ENCODE measurements at places on chromosomes 1 and 21.

DNA sequence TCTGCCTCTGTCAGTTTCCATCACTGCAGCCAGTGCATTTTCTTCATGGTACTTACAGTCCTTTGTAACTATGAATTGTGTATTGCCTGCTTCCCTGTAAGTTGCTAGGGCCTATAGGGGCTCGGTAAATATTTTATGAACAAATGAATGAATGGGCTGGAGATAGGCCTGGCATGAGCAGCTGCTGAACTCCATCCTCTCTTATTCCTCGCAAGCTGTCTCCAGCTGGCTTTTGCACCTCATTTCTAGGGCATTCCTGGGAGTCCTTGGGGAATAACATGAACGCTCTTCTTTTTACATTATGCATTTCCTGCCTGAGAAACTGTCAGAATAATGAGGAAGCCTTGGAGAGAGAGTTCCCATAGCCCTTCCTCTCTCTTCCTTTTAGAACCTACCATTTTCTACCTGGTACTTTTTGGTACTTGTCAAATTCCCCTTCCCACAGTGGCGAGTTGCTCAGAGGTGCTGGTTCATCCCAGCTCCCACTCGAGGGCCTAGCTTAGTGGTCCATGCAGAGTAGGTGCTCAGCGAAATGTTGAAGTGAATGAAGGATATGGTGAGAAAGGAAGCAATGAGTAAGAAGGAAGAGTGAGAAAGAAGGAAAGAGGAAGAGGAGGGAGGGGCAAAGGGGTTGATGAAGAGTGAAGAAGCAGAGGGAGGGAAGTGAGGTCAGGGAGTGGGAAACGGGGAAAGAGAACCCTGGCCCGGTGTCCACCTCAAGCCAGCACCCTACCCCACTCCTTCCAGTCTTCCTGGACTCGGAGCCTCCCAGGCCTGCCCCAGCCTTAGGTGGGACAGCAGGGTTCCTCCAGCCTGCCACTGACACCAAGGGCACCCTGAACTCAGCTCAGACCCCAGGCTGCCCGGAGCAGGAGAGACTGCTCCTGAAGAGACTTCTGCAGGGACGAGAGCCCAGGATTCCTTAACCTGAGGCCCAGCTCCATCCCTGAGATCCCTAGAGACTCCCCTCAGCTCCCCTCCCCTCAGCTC is 29.6 kb downstream of the KCNC4 start:
- no peak for DNase-seq

GRCh38 chr1:52850951-52851350 is 8.4 kb downstream of the ZYG11A start:
- DNase-seq: no peak

DNA sequence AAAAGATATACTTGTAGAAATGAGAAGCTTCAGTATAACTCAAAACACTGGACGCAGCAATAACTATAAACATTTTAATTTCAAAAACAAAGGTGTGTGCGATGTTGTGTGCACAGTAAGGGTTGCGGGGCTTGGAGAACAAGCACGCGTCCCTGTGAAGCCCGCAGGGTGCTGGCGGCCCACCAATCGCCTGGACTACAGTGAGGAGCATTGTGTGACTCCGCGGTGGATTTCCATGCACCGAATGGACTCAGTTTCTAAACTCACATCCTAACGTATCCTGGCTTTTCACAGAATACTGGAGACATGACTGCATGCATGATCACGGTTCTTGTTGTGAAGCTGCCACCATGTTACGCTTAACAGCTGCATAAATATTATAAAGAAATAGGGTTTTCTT is 33.0 kb downstream of the NTPCR start:
- no peak for DNase-seq

DNA sequence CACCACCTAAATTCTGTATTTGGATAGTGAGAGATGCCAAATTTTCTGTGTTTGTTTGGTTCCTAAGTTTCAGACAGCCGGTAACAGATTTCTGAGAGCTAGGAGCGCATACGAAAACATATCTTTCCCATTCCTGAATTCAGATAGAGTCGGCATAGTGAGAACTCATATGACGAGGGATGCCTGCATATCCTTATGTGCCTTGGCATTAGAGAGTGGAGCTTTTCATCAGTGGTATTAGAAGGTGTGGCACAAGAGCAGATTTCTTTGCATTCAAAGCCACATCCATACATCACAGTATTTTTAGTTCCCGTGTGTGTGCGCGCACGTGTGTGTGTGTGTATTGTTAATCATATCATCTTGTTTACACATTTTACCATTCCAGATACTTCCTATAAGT is 85.8 kb downstream of the ATP5PO start:
- no peak for DNase-seq

DNA sequence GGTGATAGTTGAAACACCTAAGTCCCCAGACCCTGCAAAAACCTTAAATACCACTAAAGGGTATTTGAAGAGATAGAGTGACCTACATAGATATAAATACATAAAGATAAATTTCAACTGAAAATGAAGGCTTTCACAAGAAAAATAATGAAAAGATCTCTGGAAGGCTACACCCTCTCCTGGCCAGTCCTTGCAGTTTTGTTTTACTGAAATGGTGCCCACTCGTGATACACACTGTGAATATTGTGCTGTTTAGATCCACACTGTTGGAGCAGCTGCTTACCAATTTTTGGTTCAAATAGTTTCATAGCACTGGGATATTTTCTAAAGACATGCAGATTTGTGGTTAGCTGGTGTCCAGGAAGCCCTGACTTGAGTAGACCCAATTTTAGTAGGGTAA is 31.5 kb upstream of the RNF187 start:
- no peak for DNase-seq

- peak; percentile 79 for DNase-seq
Observed at GRCh38 chr1:21607549-21608529, 61.3 kb downstream of the RAP1GAP start.

GRCh38 chr1:3732434-3733093 is 19.7 kb upstream of the CCDC27 start:
- DNase-seq: no peak

DNA sequence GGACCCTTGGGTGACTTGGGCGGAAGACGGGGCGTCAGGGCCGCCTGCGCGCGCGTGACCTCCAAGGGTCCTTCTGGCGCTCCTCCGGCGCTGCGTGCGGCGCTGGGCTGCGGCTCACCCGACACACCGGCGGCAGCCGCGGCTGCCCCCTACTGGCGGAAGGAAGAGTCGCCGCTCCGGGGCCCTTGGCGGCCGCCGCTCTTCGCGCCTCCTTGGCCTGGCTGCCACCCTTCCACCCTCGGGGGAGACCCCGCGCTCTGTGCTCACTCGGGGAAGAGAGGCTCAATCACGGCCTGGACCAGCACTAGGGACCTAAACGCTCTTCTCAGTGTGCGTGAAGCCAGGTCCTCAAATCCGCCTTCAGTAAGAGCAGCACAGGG is 89.7 kb downstream of the DMRTA2 start:
- DNase-seq: peak; percentile 44

GRCh38 chr1:228512781-228513198 is 25.6 kb downstream of the RNF187 start:
- DNase-seq: no peak

- DNase-seq: no peak
Observed at GRCh38 chr1:70819785-70820184, 227.8 kb downstream of the PTGER3 start.

DNA sequence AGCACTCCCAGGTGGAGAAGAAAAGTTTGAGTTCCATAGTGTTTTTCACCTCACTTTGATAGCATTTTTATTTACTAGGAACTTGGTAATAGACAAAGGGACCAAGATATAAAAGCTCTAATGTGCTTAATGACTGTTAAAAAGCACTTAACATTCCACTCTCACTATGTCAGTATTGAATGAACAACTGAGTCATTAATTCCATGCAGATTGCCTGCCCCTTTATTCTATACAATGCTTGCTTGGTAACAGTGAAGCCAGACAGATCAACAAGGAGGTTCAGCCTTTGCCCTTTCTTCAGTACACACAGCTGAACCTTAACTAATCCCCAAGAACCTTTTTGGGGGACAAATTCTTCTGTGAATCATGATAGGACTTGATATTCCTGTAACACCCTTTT is 425.5 kb downstream of the NUF2 start:
- DNase-seq: no peak

DNA sequence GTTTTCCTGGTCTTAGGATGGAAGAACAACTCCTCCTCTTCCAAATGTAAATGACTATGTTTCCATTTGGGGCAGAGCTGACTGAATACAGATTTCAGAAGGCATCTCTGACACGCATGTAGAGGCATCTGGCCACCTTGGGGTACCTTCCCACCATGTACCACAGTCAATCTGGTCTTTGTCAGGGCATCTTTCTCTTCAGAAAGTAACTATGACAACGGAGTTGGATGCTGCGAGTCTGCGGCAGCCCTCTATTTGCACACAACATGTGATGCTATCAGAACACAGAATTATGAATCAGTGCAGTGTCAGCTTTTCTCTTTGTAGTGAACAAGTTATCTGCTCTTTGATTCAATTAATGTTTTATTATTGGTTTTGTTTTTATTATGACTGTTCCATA is 94.7 kb downstream of the TSEN15 start:
- DNase-seq: no peak

DNA sequence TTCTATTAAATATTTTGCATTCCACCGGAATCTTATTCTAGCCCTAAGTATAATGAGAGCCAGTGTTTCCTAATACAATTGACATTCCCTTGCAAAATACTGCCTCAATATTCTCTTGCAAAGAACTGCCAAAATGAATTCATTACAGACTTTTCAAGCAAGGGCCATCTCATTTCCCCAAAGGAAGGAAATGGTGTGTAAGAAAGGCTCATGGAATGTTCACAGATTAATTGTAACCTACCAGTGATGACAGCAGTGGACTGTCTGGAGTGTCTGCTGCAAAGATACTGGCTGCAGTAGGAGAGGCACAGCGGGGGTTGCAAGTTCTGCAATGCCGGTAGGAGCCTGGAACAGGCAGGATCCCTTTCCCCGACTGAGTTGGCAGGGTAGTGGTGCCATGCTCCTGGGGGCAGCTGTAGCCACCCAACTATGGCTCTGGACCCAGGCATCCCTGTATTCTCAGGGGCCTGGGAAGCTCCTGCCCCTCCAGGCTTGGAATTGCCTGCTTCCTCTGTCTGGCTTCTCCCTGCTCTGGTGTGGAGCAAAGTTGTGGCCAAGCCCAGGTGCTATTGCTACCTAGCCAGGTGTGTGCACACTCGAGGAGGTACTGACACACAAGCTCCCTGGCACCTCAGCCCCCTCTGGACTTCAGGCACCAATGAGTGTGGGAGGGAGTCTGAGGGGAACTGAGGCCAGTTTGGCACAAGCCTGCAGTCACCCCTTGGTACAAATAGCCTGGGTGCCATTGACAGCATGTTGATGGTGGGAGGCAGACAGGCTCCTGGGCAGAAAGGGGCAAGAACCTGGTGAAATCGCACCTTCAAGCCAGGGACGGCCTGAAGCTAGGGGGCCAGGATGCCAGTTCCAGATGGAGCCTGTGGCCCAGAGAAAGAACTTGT is 1371.0 kb downstream of the KCNT2 start:
- no peak for DNase-seq

DNA sequence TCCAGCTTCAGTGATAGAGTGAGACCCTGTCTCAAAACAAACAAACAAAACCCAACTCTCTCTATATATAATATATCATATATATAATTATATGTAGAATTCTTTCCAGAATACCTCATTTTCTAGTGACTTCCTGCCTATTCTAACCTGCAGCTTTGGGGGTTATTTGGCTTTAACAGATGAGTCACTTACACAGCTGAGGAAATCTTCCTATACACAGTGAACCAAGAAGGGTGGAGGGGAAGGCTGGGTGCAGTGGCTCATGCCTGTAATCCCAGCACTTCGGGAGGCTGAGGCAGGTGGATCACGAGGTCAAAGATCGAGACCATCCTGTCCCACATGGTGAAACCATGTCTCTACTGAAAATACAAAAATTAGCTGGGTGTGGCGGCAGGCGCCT is 9.2 kb downstream of the RAB29 start:
- DNase-seq: no peak

GRCh38 chr1:32350785-32351398 is 11.4 kb downstream of the FAM229A start:
- DNase-seq: peak; percentile 82

DNA sequence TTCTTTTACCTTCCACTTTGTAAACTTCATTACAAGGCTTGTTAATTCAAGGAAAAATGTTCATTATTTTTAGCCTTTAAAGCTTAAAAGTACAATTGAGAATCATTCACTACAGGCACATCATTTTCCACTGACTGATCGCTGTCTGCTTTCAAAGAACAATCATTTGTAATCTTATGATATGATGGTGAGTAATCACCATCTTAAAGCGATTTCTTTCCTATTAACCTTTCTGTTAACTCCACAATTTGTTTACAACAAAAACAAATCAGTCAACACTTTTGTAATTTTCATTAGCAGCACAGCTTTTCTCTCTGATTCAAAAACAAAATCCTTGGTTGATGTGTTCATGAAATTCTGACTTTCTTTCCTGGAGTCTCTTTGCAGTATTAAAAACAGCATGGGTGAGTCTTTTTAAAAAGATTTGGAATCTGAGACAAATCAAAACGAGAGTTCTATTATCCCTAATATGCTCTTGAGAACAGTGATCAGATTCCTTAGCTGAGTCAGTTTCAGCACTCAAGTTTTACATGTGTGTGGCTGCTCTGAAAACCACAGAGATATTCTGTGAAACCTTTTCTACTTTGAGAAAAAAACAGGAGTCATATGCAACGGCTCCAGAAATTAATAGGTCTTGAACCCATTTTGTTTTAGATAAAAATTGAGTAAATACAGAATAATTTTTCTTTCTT is 145.8 kb upstream of the TMPRSS15 start:
- DNase-seq: no peak

GRCh38 chr1:169106921-169107602 is 572 bp downstream of the ATP1B1 start:
- peak; percentile 77 for DNase-seq

DNA sequence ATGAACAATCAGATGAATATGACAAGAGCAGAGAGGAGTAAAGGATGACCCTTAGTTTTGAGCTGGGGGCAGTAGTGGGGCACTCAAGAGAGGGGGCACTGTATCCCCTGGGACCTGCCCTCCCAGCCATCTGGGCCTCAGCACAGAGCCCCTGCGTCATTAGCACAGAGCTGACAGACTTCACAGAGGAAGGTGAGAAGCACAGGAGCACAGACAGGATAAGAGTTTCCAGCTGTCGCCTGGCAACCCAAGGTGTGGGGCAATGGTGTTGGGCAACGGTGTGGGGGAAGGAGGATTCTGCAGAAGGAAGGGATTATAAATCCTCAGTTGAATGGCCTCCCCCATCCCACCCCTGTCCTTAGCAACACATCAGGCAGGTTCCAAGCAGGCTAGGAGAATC is 30.2 kb downstream of the RAB3B start:
- DNase-seq: no peak

DNA sequence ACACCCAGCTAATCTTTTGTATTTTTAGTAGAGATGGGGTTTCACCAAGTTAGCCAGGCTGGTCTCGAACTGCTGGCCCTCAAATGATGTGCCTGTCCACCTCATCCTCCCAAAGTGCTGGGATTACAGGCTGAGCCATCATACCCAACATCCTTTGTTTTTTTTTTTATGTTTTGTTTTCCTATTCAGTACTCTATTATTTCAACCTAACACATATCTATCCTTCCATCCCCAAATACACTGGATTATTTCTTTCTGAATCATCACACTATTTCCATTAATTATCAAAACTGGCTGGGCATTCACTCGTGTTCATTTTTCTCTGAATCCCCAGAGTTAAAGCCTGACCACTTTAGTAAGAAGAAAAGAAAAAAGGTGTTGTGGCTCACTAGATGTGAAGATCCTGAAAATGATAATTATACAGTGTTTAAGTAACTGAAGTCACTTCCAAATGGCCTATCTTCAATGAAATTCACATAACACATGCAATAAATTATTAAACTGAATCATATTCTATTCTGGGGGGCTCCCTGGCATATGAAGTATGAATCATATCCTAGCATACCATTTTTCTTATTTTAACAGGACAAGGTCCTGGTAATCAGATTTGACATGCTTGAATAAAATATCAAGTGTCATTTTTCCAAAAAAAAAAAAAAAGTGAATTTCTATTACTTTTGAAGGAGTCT is 1754.2 kb downstream of the BRINP3 start:
- DNase-seq: no peak

Data from NCI-H526 treated with DMSO at 0.1 percent for 48 hours (cell line).